Keratinocyte (primary cell): ENCODE measurements at places on chromosomes 6 and 20.
A peak's percentile ranks its signal among the peaks of the same experiment; 100 is the strongest.

DNA sequence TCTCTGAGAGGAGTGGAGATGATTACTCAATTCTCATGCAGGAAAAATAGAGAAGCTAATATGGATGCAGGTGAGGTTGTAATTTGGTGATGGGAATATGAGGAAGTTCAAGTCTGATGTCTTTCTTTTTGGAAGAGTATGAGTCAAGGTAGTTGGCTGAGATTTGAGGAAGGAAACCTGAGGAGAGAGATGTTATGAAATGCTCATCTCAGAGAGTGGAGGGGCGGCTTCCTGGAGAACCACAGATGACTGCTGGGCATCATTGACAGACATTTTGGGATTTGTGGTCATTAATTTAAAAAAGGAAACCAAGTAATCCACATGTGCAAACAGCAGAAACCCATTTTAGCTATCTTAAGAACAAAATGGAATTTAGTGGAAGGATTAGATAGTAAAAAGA, 72.5 kb upstream of the UST start:
- no peak for DNase-seq

DNA sequence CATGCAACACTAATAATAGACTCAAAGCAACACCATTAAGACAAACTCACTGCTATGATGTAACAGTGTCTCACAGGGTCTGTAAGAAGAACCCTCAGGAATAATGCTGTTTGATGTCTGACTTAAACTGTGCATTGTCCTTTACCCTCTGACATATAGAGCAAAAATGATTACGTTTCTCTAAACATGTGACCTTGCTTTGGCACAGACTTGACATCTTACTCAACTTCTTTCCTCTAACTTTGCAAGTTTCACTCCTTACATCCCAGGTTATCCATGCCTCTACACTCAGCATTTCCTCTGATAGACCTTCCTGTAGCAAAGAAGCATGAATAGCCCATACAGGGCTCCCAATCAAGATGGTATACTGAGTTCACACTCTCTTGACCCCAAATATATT, 252.7 kb downstream of the UST start:
- no peak for DNase-seq

DNA sequence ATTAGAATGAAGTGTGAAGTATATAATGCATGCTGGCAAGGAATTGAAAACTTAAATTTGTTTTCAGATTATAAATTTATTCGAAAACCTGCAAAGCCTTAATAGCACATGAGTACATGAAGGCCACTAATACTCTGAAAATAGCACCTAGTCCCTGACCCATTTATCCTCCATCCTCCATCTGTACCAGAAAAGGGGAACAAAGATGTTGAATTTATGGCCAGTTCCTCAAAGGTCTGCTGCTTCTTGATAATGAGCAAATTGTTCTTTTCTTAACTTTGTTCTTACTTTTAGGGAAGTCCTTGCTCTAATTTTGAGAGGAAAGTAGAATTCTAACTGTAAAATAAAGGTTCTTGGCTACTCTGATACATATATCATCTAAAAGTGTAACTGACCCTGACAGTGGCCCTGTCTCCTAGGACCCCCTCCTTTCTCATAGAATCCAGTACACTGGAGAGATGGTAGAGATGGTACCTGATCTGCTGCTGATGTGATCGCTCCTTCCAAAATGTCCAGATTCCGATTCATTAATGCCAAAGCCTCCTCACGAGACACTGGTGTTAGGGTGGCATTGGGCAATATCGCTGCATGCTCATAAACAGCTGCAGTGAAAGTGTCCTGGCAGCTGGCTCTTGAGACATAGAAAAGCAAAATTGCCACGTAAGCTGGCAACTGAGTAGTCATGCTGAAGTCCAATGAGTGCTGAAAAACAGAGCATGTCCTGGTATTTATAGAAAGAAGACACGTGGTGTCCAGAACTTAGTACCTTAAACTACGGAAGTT, at the start of gene VNN1:
TSS of gene VNN1 (minus strand) at position 704 of the 783 bp plus-strand sequence. CDS start at position 684, 20 bp downstream.
- no peak for DNase-seq

DNA sequence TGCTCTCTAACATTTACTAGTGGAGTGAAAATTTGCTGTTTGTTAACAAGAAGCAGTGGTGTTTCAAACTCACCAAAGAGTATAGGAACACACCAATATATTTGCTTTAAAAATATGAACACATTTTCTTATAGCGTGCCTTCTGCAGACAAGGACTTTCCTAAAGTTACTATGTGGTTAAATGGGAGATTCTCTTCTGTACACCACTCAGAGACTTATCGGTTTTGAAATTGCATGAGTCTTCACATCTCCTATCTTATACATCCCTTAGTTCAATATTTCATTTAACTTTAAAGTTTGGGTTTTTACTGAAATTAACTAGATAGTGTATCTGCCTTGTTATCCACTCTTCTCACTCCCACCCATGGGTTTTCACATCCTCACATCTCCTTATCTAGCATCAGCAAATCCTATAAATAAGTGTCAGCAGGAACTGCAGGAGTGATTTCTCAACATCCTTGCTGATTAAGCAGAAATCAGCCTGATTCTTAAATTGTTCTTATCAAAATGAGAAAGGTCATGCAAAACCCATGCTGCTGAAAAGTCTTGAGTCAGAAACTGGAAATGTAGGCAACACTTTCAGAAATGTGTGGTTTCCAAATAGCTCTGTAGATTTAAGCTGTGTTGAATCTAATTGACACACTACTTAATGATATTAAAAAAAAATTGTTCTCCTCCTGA, 1075.6 kb upstream of the GJE1 start:
- no peak for DNase-seq

- no peak for DNase-seq
Observed at GRCh38 chr6:152250127-152250526, 387.0 kb downstream of the SYNE1 start.

DNA sequence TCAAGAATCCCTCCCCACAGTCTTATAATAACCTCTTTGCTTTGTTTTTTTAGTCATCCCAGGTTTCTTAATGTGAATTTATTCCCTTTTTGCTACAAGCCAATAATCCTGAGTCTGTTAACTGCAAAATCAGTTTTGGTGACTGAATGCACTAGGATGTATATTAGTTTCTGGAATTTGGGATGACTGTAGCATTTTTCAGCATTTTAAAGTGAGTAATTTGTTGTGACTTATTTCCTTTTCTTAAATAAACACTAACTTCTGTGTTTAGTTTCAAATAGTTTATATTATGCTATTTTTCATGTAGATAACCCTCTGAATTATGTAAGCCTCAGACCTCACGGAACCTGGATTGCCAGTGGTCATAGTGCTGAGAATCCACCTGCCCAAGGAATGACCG, 5.5 kb downstream of the CST1 start:
- DNase-seq, result no peak

DNA sequence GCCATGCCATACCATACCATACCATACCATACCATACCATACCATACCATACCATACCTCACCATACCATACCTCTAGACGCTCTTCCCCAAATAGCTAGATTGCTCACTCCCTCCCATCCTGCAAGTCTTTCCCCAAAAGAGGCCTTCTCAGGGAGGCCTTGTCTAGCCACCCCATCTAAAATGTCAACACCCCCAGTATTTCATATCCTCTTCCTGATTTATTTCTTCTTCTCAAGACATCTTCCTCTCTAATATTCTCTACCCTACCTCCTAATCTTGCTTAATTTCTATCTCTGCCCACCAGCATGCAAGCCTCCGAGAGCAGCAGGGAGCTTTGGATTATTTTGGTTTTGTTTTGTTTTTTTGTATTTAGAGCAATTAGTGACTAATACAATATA, 225.2 kb upstream of the RREB1 start:
- DNase-seq, result no peak

GRCh38 chr6:136604928-136605510, 54.8 kb upstream of the MAP7 start:
- DNase-seq, result no peak

- DNase-seq, result peak; percentile 19
Observed at GRCh38 chr6:56101141-56101553, 146.2 kb downstream of the COL21A1 start.

- DNase-seq, result no peak
Observed at GRCh38 chr6:116476002-116476678, 15.0 kb downstream of the CALHM6 start.

DNA sequence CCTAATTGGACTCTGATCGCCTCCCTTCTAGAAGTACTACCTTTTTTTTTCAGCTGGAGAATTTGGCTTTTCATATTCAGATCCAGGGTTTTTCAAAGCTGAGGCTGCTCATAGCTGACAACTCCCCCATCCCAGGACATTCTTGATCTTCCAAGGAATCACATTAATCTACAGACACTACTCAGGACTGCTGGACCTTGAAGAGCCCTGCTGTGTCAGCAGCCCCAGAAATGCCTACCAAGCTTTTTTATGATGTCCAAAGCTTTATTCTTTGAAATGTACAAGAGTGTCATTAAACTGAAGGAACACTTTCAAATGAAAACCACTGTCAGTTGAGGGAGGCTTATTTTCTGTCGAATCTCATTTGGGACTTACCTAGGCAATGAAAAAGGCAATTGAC, 704.1 kb downstream of the PTPRT start:
- DNase-seq, result no peak

- no peak for DNase-seq
Observed at GRCh38 chr20:3896853-3897583, 7.8 kb downstream of the PANK2 start.

DNA sequence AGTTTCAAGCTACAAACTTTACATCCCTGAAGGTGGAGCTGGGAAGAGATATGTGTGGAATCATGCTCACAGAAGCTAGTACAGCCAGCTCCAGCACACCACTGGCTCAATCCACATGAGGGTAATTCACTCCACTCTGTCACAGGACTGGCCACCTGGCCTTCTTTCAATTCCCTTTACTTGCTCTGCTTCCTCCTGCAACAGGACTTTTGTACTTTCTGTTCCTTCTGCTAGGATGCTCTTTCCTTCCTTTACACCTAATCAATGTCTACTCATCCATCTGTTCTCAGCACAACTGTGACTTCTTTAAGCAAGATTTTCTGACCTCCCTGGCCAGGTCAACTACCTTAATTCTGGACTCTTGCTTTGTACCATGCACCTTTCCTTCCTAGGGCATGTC, 39.4 kb upstream of the MYB start:
- no peak for DNase-seq

DNA sequence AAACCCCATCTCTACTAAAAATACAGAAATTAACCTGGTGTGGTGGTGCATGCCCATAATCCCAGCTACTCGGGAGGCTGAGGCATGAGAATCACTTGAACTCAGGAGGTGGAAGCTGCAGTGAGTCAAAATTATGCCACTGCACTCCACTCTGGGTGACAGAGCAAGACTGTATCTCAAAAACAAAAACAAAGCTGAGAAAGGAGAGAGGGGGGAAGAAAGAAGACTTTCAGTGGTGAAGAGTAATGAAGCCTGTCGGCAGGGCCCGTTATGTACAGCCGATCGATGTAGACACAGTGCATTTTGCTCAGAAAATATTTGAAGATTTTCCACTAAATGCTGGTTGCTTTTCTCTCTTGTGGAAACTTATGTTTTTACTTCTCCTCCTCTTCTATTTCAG, 13.8 kb downstream of the VAPB start:
- no peak for DNase-seq

DNA sequence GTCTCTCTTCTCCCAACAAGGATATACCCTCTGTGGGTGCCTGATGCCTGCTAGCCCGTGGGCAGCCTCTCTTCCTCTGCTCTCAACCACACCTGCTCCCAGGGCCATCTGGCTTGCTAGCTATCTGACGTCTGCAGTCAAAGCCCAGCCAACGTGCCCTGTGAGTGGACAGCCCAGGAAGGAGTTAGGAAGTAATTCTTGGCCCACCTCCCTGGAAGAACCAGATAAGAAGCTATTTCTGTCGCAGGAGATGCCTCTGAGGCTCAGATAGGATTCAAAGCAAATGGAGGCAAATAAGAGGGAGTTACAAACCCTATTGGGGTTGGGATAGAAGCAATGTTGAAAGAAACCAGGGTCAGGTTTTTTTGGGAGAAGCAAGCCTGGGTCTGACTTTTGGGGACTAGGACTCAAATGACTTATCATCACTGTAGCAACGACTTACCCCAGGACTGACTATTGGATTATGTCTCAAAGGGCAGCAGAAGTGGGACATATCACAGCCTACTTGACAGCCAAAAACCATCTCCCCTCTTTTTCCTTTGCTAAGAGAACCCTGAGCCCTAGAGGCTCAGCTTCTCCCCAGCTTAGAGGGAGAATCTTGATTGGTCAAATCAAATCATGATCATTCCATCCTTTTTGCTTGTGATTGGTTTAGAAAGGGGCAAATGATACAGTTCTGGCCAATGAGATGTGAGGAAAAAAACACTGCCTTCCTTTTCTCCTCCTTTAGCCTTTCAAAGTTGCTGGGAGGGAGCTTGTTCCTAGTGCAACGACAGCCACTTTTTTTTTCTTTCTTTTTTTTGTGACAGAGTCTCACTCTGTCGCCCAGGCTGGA, 18.0 kb upstream of the CDK5RAP1 start:
- no peak for DNase-seq

DNA sequence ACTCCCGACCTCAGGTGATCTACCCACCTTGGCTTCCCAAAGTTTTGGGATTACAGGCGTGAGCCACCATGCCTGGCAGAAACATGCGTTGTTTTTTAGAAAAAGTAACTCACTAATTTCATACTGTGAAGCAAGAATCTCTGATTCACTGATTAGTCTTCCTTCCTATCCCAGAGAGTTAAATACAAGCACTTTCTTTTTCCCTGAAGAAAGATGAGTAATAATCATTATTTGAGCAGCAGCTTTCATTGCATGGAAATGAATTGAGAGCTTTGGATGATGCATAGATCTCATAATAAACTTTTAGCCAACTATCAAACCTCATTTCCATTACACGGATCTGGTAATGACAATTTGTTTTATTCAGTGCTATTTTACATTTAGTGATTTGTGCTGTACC, 892.5 kb upstream of the EYS start:
- DNase-seq, result no peak

GRCh38 chr20:58569241-58570125, 54.3 kb upstream of the APCDD1L start:
- DNase-seq, result no peak

DNA sequence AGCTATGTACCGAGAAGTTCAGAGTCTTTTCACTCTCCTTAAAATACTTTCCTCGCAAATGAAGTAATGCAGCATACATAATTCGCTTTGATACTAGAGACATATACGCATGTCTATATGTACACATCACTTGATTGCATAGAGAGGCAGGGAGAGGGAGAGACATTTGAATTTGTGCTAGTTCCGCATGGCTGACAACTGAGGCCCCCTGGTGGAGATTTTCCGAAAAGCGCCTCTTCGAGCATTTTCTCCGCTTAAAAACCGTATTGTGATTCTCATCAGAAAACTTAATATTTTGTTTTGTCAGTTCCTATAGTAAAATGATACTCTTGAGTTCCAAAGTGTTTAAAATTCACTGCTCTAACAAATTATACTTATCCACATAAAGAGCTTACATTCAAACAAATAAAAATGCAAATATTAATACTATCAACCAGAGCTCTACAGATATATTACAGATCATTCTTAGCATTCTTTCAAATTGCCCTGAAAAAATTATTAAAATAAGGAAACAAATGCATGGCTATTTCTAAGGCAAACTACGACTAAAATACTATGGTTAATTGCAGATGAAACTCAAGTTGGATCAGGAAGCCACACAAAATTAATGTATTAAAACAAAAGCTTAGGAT, 637 bp downstream of the MYLK4 start:
- DNase-seq, result no peak

GRCh38 chr6:157557559-157557958, 176.6 kb downstream of the ZDHHC14 start:
- no peak for DNase-seq

- no peak for DNase-seq
Observed at GRCh38 chr6:10341605-10342004, 73.3 kb downstream of the TFAP2A start.

- DNase-seq, result no peak
Observed at GRCh38 chr6:105250533-105250932, 70.7 kb upstream of the POPDC3 start.
